ENCODE measurements at places on chromosomes 3 and 15. TPM values are rescaled to one million over a fixed set of nuclear protein-coding genes. Genes with fewer than 3 reads are reported as not detected.

The ARL8B gene
- total RNA-seq, result 40.9 TPM

The CCDC50 gene
- total RNA-seq, result 184 TPM

The SUCNR1 gene
- total RNA-seq, result 1.6 TPM

The GNAT1 gene
- not detected for total RNA-seq

The MGA gene
- total RNA-seq, result 13.8 TPM

The CHD2 gene
- 29.2 TPM for total RNA-seq

The TRH gene
- not detected for total RNA-seq

The FBXO40 gene
- not detected for total RNA-seq

The ZPLD1 gene
- total RNA-seq, result not detected

The LRTM1 gene
- not detected for total RNA-seq

The GOLGA8M gene
- not detected for total RNA-seq

The AMOTL2 gene
- total RNA-seq, result 71.9 TPM

The POC1A gene
- total RNA-seq, result 10.7 TPM

The FEZF2 gene
- total RNA-seq, result not detected

The BFSP2 gene
- not detected for total RNA-seq

The KBTBD13 gene
- not detected for total RNA-seq

The GOLGA6L10 gene
- total RNA-seq, result 0.25 TPM

The CCRL2 gene
- 1.0 TPM for total RNA-seq

The ESYT3 gene
- total RNA-seq, result 0.52 TPM

The JMJD7 gene
- total RNA-seq, result 7.9 TPM

The LPCAT4 gene
- total RNA-seq, result 13.9 TPM

The TRPM1 gene
- 0.02 TPM for total RNA-seq

The SLC28A2 gene
- not detected for total RNA-seq

The TM4SF1 gene
- 207 TPM for total RNA-seq

The SHF gene
- 0.96 TPM for total RNA-seq

The FGF12 gene
- 6.6 TPM for total RNA-seq

The CCR2 gene
- total RNA-seq, result 0.12 TPM

The SYNPR gene
- not detected for total RNA-seq

The NKIRAS1 gene
- total RNA-seq, result 8.8 TPM

The TMEM62 gene
- 32.7 TPM for total RNA-seq

The SLC2A2 gene
- 0.12 TPM for total RNA-seq

The RHOV gene
- 0.12 TPM for total RNA-seq

The ADAMTSL3 gene
- not detected for total RNA-seq

The GHSR gene
- not detected for total RNA-seq

The FBXW12 gene
- total RNA-seq, result not detected

The SRGAP3 gene
- total RNA-seq, result 0.57 TPM

The TOP2B gene
- total RNA-seq, result 35.5 TPM

The ZMYND10 gene
- total RNA-seq, result 3.2 TPM

The TNNC1 gene
- not detected for total RNA-seq

The SLC15A2 gene
- total RNA-seq, result 0.37 TPM

The ABI3BP gene
- 21.9 TPM for total RNA-seq

The SERF2 gene
- 1,826 TPM for total RNA-seq

The TTLL13 gene
- total RNA-seq, result not detected

The USP50 gene
- total RNA-seq, result not detected

The CEMIP gene
- 2.1 TPM for total RNA-seq

The KLHL24 gene
- 15.1 TPM for total RNA-seq

The CRTAP gene
- 301 TPM for total RNA-seq

The ADGRG7 gene
- not detected for total RNA-seq

The TEX55 gene
- total RNA-seq, result not detected

The ACY1 gene
- total RNA-seq, result 26.4 TPM

The PLSCR2 gene
- not detected for total RNA-seq

The SLC22A14 gene
- total RNA-seq, result not detected

The ARGFX gene
- total RNA-seq, result not detected

The ISLR gene
- total RNA-seq, result not detected

The LIPH gene
- total RNA-seq, result 1.4 TPM

The CHRNB4 gene
- total RNA-seq, result not detected

The RPS27L gene
- 131 TPM for total RNA-seq

The VIPR1 gene
- 0.15 TPM for total RNA-seq

The C3orf70 gene
- total RNA-seq, result not detected

Measured in M059J (cell line).